ENCODE measurements at places on chromosomes 13 and 19. TPM values are rescaled to one million over a fixed set of nuclear protein-coding genes. Genes with fewer than 3 reads are reported as not detected.

Gene ZNF541
- not detected for total RNA-seq

Gene VAV1
- not detected for total RNA-seq

Gene CD33
- 52.3 TPM for total RNA-seq

Gene C1QTNF9
- 0.51 TPM for total RNA-seq

Gene PEX11G
- not detected for total RNA-seq

Gene CGB5
- total RNA-seq = 0.16 TPM

Gene KLK14
- total RNA-seq = not detected

Gene LILRA2
- total RNA-seq = not detected

GRCh38 chr13:50068508-50068907, 53.3 kb downstream of the KCNRG start:
- no peak for DNase-seq

DNA sequence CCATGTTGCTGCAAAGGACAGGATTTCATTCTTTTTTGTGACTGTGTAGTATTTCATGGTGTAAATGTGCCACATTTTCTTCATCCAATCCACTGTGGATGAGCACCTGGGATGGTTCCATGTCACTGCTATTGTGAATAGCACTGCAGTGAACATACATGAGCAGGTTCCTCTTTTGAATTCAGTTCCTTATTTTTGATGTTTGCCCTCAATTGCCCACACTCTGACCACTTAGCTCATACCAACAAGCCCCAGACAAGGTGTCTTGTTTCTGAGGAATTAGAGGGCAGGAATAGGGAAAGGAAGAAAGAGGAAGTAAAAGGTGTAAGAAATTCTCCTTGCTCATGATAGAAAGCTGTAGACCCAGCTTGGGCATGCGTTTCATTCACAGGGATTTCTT, 244.2 kb upstream of the ZNF507 start:
- DNase-seq = no peak

GRCh38 chr13:67238277-67238859, 8.2 kb upstream of the PCDH9 start:
- peak; percentile 37 for DNase-seq

GRCh38 chr19:31352782-31353651, 3.8 kb upstream of the TSHZ3 start:
- no peak for DNase-seq

DNA sequence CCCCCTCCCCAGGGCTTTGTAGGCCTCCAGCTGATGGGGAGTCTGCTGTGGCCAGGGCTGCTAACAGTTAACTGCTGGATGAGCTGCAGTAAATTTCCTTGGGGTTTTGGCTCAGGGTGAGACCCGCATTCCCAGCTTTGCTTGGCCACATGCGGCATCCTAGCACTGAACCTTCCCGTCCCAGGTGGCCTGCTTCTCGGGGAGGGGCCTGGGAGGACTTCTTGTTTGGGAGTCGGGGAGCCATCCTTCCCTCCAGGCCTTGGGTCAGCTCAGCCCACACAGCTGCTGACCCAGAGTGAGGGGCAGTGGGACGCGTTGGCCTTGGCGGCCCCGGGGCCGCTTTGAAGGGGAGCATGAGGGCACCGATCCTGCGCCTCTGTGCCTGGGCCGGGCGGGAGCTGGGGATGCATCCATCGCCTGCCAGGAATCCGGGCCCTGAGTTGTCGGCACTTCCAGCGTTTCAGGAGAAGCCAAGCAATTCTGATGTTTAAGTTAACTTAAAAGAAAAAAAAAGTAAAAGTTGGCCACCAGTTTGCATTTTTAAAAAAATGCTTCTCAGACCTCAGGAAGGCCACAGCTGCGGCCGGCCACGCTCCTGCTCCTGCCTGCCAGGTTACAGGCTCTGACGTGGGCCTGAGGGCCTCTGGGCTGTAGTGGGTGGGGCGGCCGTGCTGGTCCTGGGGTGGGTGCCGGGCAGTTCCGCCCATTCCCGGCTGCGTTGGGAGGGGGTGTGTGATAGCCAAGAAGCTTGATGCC, 27.7 kb downstream of the CRTC1 start:
- DNase-seq = no peak

- peak; percentile 61 for DNase-seq
These were observed 28.4 kb downstream of the SAE1 start for GRCh38 chr19:47158879-47159503.

GRCh38 chr13:86830046-86830445, 841.1 kb upstream of the SLITRK5 start:
- DNase-seq = no peak

DNA sequence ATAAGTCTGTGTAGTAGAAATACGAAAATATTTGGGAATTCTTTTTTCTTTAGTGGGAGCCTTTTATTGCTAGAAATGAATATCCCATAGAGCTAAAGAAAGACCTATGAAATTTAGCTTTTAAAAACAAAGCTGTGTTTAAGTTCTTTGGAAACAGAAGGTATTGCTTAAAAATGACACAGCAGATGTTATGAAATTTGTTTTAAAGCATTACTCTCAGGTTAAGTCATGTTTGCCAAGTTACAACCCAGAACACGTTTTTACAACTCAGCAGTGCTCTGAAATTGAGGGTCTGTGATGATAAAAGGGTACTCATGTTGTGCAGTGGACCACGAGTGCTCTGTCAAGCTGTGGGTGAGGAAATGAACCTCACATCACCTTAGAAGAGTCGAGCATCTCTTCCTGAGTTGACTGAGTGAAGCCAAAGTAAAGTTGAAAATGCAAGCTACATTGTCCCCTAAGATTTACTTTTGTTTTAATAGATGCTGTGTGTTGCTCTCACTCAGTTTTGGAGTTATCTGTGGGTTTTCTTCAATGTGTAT, 161.1 kb downstream of the SHISA2 start:
- no peak for DNase-seq

DNA sequence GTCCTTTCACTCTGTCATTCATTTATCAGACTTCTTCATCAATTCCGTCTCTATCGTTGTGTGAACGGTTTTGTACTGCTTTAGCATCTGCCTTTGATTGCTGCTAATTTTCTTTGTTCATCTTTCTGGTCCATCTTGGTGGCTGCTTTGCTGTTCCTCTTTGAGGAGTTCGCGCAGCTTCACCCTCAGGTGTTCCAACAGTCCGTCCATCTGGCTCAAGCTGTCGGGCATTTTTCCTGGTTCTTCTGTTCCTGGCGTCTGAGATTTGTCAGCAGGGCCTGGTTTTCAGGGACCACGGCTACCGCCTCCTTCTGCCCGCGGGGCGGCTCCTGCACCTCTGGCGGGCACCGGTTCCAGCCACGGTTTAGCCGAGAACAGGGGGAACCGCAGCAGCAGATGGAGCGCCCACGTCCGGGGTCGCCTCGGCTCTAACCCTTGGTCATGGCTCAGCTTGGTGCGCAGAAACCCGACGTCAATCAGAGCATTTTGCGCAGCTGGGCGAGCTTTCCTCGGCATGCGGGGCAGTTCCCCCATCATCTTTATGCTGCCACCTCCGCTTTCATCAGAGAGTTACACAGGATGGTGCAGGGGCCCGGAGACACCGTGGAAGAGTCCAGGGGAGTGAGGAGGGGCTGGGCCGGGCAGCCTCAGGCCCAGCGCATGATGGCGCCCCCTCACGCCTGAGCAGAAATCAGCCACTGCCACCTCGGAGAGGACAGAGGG, 89.5 kb downstream of the ZNF100 start:
- DNase-seq = no peak

GRCh38 chr19:33285441-33285927, 16.9 kb downstream of the CEBPA start:
- no peak for DNase-seq
